Hair follicle dermal papilla cell (primary cell): ENCODE measurements at places on chromosomes 12 and 14. TPM values are rescaled to one million over a fixed set of nuclear protein-coding genes. Genes with fewer than 3 reads are reported as not detected.

The LRRC10 gene
- total RNA-seq = not detected in 2 replicates

The NUDT14 gene
- 8.5 and 8.6 TPM in 2 replicates for total RNA-seq

The AGAP2 gene
- 0.49 and 0.73 TPM in 2 replicates for total RNA-seq

The ZBTB42 gene
- total RNA-seq = 5.7 and 5.8 TPM in 2 replicates

The HPD gene
- total RNA-seq = not detected in 2 replicates

The ACSM4 gene
- not detected in 2 replicates for total RNA-seq

The PIANP gene
- total RNA-seq = 0.24 and 2.1 TPM in 2 replicates

The OR4K2 gene
- total RNA-seq = not detected in 2 replicates
